ENCODE measurements at places on chromosomes 13 and 19. TPM values are rescaled to one million over a fixed set of nuclear protein-coding genes. Genes with fewer than 3 reads are reported as not detected.
A peak's percentile ranks its signal among the peaks of the same experiment; 100 is the strongest.

MCEMP1 gene
- not detected for polyA plus RNA-seq

TLE2 gene
- 30.0 TPM for polyA plus RNA-seq

DKKL1 gene
- 5.0 TPM for polyA plus RNA-seq

APOC4 gene
- not detected for polyA plus RNA-seq

GPR12 gene
- polyA plus RNA-seq: not detected

BCAM gene
- 461 TPM for polyA plus RNA-seq

GRCh38 chr13:44079413-44080205, 199.9 kb downstream of the LACC1 start:
- DNase-seq: no peak

DNA sequence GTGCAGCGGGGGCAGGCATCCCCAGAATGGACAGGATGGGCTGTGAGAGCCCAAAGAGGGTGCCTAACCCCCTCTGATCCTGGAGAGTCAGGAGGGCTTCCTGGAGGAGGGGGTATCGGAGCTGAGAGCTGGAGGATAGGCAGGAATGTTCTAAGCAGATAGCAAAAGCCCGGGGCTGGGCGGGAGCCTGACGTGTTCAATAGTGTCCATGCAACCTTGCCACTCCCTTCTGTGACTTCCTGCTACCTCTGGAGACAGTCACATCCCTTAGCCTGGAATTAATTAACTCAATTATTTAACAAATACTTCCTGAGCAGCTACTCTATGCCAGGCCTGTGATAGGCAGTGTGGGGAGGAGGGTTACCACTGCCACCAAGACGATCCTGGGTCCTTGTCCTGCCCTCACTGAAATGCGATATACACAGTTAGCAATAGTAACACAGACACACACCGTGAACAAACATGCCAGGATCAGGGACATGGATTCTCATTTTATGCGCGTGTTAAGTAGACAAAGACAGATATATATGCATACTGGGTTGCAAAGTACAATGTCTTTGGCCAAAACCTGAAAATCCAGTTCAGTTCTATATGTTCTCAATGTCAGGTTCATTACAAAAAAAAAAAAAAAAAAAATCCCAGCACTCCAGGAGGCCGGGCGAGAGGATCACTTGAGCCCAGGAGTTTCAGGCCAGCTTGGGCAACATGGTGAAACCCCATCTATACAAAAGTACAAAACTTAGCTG, 10.7 kb downstream of the AP2S1 start:
- DNase-seq: no peak

- no peak for DNase-seq
Measured at GRCh38 chr13:108682714-108683113, 53.3 kb downstream of the MYO16 start.

DNA sequence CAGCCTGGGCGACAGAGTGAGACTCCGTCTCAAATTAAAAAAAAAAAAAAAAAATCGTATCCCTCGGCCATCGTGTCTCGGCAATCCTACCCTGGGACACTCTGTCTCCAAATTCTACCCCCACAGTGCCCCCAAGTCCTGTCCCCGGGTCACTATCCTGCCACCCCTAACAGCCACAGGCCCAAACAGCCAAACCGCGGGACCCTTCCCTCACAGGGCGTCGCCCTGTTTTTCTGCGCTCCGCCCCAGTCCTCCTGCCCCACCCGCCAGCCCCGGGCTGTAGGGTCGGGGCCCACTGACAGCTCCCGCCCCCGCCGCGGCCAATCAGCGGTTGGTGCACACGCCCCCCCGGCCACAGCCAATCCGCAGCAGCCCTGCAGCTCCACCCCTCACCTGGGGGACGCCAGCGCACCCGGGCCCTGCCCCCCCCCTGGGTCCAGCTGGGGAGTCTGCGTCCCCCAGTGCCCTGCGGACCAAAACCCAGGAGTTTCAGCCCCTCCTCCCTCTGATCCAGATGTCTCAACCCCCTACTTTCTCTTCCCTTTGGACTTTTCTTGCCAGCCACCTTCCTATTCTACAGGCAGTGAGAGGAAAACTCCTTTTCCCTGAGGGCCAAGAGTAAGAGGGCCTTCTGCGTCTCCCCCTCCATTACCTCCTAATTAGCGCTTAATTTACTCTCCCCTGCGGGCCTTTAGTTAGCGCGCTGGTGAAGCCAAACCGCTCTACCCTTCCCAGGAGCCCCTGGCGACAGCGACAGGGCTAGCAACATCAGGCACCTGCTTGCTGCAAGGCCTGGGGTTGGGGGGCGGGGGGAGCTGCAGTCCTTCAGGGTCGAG, 1.5 kb upstream of the BCAT2 start:
- peak; percentile 75 for DNase-seq

GRCh38 chr13:42312817-42313431, 41.0 kb downstream of the AKAP11 start:
- no peak for DNase-seq

DNA sequence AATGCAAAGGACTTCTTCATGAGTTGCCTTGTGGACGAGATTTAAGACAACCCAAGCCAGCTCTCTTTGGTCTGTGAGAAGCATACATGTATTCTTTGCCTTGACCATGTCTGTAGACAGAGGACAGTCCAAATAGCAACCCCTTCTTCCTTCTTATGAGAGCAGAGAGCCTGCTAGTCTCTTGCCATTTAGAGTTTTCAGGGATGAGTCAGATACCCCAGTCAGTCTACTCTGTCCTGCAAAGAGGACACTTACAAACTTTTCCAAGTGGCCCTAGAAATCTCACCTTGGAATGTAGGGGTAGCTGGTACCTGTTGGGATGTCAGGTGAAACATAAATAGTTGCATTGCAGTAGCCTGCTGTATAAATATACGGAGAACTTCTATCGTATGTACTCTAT, 36.7 kb downstream of the DNAJC3 start:
- no peak for DNase-seq
